ENCODE measurements at places on chromosomes 5 and 9.

- no peak for DNase-seq
These were observed 55.2 kb downstream of the MCTP1 start for GRCh38 chr5:95229646-95230045.

DNA sequence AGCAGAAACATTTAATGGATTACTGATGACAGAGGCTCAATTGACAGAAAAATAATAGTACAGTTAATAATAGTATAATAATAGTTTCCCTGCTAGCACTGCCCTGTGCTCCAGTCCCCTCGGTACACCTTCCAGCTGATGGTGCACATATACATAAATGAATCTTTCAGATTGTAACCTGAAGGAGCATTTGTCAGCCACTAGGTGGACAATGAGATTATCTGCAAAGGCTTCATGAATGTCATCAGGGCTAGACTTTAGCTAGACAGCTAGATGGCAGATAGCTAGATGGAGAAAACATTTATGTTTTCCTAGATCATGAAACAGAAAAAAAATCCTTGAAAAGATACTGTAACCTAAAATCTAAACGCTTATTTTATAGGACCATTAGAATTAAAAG lies 304.4 kb upstream of the SMC2 start:
- DNase-seq, result no peak

DNA sequence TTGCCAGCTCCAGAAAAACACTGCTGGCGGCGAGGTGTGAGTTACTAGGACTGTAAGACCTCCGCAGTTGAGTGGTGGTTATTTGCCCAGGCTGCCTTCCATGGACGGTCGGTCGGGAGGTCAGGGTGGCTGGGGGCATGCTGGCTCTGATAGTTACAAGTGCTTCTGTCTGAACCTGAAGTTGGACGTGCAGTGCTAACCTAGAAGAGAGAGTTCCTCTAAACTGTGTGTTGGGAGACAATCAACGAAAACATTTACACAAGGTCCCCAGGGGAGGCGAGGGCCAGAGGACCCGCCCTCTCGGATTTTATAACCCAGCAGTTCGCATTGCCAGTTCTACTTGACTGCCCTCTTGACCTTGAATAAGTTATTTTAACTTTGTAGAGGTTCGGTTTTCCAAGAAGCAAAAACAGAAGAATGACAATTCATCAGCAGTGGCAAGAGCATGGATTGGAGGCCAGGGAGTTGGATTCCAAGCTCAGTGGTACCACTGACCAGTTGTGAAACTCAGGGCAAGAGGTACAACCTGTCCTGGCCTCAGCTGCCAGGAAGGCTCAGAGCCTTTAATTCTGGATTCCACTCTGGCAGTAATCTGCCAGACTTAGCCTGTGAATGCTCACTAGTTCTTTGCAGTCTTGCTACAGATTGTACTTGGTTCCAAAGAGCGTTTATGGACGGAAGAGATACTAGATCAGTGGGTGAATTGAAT lies 28.7 kb upstream of the PDE8B start:
- no peak for DNase-seq

DNA sequence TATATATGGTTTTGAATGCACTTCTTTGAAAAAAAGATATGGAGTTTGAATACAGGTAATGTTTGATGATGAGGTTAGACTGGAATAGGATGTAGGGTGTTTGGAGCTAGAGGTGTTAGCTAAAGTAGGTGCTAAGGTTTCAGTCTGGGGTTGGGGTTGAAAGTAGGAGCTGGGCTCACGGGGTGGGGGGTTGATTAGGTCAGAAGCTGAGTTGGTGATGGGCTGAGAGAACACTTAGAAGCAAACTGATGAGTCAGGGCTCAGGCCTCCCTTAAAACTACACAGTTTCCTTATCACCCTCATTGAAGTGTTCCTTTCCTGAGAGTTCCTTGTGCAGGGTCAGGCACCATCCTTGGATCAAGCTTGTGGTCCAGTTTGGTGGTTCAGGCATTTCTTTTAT lies 308.8 kb upstream of the ADAMTS16 start:
- DNase-seq, result no peak

- no peak for DNase-seq
These were observed 51.1 kb upstream of the COL5A1 start for GRCh38 chr9:134590240-134591081.

DNA sequence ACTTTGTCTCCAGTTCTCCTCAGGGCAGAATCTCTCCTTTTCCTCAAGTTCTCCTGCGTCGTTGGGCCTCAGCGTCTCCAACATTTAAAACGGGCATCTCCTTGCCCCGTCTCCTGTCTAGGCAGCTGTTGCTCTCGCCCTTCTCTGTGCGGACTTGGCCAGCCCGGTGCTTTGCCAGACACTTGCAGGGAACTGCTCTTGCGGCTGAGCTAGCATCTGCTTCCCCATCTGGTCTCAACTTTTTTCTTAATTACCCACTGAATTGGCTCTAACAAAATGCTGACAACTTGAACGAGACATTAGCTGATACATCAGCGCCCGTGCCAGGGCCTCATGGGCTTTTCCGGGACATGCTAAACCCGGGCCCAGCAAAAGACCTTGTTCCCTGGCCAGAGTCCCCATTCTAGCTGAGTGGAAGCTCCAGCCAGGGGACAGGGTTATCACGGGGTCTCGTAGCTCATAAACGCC lies 25.1 kb downstream of the ZNF618 start:
- no peak for DNase-seq

DNA sequence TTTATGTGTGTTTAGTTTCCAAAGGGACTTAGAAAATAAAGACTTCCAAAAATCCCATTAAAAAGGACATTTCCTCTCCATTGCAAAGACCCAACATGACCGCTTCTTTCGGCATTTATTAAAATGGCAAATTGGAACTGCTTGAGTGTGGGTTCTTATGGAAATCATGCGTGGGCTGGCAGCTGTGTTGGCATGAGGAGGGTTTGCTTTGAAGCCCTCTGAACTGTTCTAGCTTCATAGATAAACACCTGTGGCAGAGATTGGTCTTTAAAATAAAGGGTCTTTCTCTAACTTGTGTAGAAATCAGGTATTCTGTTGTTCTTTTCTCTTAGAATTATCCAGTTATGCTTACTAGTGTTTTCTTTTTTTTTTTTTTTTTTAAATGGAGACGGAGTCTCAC lies 55.9 kb upstream of the TEX48 start:
- no peak for DNase-seq

- no peak for DNase-seq
These were observed 448.6 kb downstream of the PLK2 start for GRCh38 chr5:58011301-58011700.

DNA sequence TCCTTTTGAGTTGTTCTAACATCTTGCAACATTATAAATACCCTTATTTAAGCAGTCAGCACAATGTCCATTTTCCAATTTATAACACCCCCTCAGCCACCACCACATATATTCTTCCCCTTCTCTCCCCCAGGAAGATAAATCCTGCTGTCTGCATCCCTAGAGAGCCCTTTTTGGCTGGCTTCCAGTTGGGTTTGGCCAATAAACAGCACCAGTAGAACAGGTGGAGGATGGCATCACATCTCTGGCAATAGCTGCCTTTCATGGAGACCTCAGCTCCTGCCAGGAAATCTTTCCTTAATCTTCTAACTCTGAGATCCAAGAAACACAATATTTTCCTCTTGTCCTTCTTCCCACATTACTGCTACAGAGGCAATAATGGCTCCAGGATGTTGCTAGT lies 53.7 kb downstream of the TRIM36 start:
- no peak for DNase-seq

- no peak for DNase-seq
These were observed 131.2 kb downstream of the ENTREP1 start for GRCh38 chr9:69456201-69456600.
